Activated CD8-positive, alpha-beta T cell treated with anti-CD3 and anti-CD28 coated beads for 36 hours (primary cell): ENCODE measurements at places on chromosomes 5 and 9.

DNA sequence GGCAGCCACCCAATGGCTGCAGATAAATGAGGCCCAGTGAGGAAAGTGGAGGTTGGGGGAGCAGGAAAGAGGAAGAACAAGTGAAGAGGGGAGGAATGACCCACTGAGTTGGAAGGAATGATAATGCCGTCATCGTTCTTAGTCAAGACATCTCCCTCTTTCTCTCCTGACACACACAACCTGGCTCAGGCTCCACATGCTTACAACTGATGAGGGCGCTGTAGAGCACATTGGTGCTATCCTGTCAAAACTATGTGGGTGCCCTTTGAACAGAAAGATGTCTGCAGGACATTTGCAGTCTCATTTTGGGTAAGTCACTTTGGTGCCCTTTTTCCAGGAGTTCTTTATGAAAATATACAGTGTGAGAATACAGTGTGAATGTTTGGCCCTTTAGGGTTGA is 5.9 kb downstream of the IFNW1 start:
- no peak for DNase-seq

DNA sequence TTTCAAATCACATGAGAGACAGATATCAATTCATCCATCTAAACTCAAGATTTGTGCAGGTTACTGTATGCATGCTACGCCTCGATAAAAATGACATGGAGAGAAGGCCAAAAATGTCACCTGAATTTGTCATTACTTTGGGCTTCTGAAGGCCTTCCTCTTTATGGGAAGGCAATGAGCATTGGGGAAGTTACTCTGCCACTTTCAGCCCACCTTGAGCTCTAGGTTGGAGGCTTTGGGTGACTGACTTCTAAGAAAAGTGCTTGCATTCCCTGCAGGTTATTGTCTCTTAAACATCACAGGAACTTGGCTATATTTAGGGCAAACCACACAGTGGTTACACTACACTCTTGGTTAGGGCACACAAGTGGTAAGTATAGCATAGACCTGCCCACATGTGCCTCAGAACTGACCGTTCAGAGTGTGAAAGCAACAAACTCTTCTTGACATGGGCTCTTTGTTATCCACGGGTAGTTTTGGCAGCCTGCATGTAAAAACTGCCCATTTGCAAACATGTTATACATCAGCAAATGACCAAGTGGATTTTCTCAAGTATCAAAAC is 169.5 kb downstream of the ZNF608 start:
- DNase-seq, result no peak

GRCh38 chr9:109507421-109507838 is 9.3 kb upstream of the PTPN3 start:
- no peak for DNase-seq

DNA sequence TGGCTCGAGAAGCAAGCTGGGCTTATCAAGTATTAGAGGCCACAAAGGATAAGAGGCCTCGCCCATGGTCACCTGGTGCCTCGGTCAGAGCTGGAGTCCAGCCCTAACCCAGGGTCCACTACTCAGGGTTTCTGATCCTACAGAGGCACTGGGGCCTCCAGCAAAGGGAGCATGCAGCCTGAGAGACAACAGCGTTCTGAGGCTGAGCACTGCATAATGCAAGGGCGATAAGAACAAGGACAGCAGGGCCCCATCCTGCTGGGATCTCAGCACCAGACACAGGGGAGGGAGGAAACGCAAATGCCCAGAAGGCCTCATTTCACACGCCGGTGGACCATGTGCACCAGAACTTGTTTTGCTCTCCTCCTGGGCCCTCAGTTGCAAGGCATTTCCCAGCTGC is 63.0 kb downstream of the C5orf15 start:
- DNase-seq, result no peak

DNA sequence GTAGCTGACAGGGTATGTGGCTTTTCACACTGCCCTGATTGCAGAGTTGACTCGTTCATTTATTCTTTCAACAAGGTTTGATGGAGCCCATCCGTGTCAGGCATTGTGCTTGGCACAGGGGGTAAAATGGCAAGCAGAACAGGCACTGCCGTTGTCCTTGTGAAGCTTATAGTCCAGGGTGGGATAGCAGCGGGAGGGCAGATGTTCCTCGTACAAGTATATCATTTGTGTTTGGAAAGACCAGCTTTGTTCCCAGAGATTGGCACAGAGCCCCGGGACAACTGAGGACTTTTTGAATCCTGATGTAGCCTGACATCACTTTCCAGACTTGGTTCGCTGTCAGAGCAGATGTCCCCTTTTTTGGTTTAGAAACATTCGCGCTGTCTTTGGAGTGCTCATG is 50.9 kb downstream of the MVB12B start:
- no peak for DNase-seq

DNA sequence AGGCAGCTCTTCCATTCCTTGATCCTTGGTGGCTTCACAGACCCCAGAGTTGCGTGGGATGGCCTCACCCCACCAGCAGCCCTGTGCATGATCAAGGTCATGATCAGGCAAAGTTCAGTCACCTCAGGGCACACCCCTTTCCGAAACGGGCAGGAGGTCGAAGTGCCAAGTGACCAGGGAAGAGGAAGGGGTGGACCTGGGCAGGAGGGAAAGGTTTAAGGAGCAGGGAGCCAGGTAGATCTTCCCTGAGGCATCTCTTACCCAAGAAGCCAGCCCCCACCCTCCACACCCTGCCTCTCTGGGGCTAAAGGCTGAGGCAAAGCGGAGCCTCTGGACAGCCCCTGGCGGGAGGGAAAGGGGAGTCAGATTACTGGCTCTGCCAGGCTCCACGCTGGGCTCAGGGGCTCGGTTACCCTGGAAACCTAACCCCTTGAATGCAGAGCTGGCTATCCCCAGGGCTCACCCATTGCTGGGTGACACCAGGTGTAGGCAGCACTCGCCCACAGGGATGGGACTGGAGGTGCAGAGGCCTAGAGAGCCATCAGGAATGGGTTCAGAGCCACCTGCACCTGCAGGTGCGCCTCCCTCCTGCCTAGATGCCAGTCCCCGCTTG is 3.6 kb downstream of the MGAT4B start:
- no peak for DNase-seq

DNA sequence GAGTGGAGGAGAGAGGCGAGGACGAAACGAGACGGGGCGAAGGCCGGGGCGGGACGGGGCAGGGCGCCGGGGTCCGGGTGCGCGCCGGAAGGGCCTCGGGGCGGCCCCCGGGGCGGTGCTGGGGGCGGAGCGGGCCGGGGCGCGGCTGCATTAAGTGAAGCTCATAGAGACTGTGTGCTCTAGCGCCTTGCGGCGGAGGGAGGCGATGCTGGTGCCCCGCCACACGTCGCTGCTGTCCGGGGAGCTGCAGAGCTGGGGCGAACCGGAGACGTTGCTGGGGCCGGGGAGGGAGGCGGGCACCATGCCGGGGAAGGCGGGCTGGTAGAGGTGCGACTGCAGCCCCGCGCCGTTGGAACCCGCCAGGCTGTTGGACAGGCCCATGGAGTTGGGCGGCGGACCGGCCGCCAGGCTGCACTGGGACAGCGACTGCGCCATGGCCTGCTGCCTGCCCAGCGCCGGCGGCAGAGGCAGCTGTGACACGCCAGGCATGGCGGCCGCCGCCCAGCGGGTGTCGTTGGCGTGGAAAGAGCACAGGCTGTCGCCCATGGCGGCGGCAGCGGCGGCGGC is 8.3 kb downstream of the OTP start:
- peak; percentile 75 for DNase-seq

GRCh38 chr5:178289438-178289837 is 56.8 kb upstream of the PHYKPL start:
- DNase-seq, result no peak
